ENCODE measurements at places on chromosomes 6 and 20. TPM values are rescaled to one million over a fixed set of nuclear protein-coding genes. Genes with fewer than 3 reads are reported as not detected.

- DNase-seq, result no peak
Measured at GRCh38 chr20:35013421-35014411, 58.0 kb downstream of the MYH7B start.

DNA sequence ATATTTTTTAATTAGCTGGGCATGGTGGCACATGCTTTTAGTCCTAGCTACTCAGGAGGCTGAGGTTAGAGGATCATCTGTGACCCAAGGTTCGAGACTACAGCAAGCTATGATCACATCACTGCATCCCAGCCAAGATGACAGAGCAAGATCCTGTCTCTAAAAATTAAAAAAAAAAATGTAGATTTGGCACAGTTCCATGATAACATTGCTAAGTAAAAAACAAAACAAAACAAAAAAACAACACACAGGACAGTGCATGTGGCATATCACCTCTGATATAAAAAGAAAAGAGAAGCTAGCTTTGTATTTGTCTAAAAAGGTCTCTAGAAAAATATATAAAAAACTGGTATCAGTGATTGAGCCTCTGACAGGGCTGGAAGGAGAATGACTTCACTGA is 24.6 kb downstream of the RNF24 start:
- DNase-seq, result no peak

GRCh38 chr6:109372130-109372529 is 10.1 kb downstream of the CD164 start:
- no peak for DNase-seq

DNA sequence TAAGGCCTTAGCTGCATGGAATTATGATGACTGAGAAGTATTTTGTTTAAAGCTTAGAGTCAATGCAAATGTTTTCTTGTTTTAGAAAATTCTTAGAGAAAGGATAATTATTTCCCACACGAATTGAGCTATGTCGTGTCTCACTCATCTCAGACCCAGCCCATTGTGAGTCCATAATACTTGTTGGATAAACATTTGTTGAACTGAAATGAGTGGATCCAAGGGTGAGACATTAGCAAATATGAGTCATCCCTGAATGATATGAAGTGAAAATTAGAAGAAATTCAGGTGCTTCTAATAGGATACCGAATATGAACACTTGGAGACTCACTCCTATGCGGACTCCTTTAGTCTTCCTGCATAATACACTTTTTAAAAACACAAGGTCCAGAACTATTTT is 41.6 kb upstream of the ARMC2 start:
- DNase-seq, result no peak

DNA sequence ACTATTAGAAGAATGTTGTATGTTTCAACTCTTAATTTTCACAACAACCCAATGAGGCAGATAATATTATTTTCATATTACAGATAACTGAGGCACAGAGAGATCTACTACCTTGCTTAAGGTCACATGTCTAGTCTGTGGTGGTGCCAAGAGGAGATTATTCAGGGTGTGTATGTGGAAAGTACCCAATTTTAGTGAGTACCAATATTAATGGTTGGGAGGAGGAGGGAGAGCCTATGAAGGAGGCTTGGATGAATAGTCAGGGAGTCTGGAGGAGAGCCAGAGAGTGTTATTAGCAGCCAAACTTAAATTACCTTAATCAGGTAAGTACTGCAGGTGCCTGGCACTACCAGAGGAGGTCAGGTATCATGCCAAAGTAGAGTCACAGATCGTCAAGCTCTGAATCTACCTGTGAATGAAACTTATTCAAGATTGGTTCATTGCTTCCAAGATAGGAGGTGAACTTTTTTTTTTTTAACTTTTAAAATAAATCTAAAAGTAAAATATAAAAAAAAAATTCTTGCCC is 10.9 kb upstream of the CALHM6 start:
- no peak for DNase-seq

DNA sequence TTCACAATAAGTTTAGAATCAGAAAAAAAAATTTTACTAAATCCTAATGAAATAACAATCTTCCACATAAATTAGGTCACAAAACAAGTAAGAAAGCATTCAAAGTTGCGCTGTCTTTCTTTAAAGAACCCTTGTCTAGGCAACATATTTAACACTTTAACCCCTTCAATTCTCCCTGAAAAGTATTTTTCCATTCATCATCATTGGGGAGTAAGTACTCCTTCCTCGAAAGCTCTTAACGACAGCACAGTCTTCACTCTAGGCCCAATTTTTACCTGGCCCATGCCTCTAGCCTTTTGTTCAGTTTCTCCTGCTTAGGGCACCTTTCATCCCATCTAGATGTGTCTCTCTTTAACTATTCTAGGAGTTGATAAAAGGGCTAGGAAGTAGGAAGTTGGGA is 2.6 kb downstream of the TSPYL1 start:
- no peak for DNase-seq

DNA sequence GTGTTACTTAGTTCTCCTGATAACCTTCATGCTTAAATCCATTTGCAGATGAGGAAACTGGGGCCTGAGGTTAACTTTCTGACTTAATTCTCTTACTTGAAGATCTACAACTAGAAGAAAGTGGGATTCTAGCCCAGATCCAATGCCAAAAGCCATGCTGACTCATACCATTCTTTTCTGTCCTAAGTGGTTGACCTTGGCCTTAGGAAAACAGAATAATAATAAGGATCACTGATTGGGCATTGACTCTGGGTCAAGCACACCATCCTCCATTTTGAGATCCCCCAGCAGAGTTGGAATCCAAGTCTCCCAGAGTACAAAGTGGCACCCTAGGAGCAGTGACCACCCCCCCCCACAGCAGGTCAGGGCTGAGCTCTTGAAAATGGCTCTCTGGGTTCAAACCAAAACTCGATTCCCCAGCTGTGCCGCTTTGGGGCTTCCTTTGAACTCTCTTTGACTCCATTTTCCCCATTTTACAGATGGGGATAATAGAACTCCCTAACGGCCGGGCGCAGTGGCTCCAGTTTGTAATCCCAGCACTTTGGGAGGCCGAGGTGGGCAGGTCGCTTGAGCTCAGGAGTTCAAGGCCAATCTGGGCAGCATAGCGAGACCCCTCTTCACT is 12.8 kb upstream of the ZNF217 start:
- DNase-seq, result no peak

The POU5F1 gene
- 0.80 TPM for total RNA-seq

Measured in thymus (tissue), 14 donors.